ENCODE measurements at places on chromosomes 16 and 17. TPM values are rescaled to one million over a fixed set of nuclear protein-coding genes. Genes with fewer than 3 reads are reported as not detected.

KRT23 gene
- 0.08 TPM for total RNA-seq

OR3A3 gene
- not detected for total RNA-seq

SLC35G6 gene
- total RNA-seq, result not detected

C17orf107 gene
- 0.28 TPM for total RNA-seq

HS3ST3B1 gene
- 1.0 TPM for total RNA-seq
